Activated naive CD4-positive, alpha-beta T cell treated with Interleukin-2 at 50 U/mL for 16 hours (primary cell): ENCODE measurements at places on chromosomes 4 and X.

GRCh38 chrX:55159551-55159950 lies 60.6 kb upstream of the PAGE5 start:
- DNase-seq: no peak

- no peak for DNase-seq
These were observed 30.3 kb downstream of the CCNG2 start for GRCh38 chr4:77187322-77187721.

- DNase-seq: no peak
These were observed 23.4 kb downstream of the PGAM4 start for GRCh38 chrX:77945910-77946545.

GRCh38 chr4:26796081-26796480 lies 64.6 kb upstream of the STIM2 start:
- DNase-seq: no peak

DNA sequence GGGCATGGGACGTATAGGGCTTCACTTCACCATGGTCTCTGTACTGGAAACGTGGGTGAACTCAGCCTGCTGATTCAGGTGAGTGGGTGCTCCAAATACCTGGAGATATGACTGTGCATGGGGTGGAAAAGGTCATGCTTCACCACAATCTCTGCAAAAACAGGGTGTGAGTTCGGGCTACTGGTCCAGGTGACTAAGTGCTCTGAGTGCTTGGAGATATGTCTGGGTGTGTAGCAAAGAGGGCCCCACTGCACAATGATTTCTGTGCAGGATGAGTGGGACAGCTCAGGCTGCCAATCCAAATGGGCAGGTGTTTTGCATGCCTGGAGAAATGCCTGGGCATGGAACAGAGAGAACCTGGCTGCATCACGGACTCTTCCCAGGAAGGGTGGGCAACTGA lies 11.2 kb upstream of the CPXCR1 start:
- DNase-seq: no peak

DNA sequence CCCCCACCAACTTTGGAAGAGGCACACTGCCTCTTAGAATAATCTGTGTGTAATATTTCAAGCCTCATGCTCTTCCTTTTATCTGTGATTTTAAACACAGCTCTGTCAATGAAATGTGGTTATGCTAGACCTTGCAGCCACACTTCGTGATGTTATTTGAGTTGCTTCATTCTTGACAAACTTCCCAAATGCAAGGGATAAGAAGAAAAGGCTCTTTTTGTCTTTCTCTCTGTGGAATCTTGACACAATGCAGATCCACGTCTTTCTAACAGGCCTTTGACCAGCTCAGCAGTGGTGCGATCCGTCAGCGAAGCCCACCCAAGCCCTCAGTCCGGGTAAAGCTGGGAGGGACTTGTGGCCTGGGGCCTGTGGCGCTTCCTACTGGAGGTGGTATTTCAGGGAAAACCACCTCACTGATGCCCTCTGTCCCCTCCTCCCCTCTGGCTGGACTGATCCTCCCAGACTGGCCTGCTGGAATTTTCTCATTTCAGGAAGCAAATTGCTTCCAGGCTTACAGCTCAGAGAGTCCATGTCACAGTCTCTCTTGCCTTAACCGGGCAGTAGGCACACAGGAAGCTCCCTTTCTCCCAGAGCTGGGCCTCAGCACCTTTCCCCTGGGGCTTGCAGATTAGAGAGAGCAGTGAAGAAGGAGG lies 19.5 kb upstream of the CCKAR start:
- DNase-seq: no peak
